Left renal cortex interstitium (tissue), 4 donors: ENCODE measurements at places on chromosomes 1 and 21.
A peak's percentile ranks its signal among the peaks of the same experiment; 100 is the strongest.

DNA sequence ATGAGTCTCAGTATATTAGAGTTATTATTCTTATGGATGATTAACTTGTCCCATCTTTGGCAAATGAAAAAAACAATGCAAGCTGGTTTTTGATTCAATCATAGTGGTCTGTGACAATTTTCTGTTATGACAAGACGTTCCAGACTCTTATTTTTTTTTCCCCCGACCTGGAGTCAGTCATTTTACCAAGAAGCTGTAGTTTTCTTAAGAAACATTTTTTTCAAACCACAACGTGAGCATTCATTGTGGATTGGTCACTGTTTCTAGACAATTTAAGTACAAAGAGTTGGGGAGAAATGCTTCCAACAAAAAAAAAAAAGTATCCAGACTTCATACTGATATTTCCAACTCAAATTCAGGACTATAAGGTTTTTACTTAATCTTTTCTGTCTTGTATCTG, 8.0 kb upstream of the ANGPTL3 start:
- DNase-seq: no peak

DNA sequence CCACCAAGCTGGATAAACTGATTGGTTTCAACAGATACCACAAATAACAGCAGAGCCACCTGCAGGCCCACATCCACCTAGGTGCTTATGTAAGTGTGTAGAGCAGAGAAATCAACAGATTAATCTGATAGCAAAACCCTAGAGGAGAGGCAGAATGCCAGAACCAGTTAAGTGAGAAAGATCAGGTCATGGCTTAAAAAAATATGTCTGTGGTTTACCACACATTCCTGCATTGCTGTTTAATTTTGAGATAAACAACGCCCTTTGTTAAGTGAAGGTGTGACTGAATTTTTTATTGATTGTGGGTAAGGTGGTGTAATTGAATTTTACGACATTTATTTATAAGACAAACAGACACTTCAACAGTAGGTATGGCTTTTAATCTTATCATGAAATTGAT, 21.2 kb downstream of the CRNN start:
- DNase-seq: no peak

DNA sequence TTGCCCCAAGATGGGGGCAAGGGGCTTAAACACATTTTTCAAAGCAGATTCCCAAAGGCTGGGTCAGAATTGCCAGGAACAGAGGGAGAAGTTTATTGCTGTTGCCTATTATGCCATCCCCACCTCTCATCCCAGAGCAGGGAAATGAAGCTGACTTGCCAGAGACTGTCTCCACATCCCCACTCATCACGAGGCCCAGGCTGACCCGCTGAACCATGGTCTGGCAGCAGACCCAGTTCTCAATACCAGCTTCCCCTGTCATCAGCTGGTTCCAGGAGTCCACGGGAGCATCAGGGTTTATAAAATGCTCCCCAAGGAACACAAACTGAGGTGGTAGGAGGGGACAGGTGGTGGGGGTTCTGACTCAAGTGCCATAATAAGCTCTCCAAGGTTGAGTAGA, 605.9 kb downstream of the NPHP4 start:
- no peak for DNase-seq

- DNase-seq: no peak
Measured at GRCh38 chr1:54601730-54602129, 21.6 kb downstream of the FAM151A start.

- no peak for DNase-seq
Measured at GRCh38 chr1:234127026-234127671, 222.7 kb downstream of the SLC35F3 start.

DNA sequence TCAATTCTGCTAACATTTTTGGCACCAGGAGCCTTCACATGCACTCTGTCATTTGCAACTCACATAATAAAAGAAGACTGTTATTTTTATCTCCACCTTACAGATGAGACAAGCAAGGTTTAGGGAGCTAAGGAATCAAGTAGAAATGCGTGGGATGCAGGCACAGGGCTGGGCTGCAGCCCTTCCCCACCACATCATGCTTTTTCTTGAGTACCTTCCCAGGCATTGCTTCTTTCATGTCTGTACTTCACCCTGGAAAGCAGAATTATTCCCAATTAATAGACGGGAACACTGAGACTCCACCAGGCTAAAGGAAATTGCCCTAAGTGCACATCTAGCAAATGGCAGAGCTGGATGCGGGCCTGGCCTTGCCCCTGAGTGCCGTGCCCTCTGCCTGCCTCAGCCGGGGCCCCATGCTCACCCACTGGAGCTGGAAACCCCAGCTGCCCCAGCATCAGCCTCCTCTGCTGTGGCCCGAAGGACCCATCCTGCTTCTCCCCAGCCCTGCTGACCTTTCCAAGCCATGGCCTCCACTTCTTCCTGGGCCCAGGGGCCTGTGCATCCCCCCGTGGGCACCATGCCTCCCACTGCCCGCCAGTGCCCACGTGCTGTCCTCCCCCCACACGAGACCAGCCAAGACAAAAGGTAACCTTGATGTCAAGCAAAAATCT, 257.5 kb downstream of the TOMM20 start:
- DNase-seq: no peak

DNA sequence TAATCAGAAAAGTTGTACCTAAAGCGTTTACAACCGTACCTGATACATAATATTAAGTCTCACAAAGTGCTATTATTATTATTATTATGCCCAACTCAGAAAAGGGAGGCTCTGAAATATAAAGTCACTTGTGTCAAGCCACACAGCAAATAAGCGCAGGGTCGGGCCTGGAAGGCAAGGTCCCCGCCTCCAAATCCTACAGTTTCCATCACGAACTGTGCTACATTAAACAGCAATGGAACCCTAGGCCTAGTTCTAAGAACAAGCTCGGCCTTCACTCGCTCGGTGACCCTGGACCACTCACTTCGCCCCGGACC, 549 bp downstream of the PARS2 start:
- no peak for DNase-seq

DNA sequence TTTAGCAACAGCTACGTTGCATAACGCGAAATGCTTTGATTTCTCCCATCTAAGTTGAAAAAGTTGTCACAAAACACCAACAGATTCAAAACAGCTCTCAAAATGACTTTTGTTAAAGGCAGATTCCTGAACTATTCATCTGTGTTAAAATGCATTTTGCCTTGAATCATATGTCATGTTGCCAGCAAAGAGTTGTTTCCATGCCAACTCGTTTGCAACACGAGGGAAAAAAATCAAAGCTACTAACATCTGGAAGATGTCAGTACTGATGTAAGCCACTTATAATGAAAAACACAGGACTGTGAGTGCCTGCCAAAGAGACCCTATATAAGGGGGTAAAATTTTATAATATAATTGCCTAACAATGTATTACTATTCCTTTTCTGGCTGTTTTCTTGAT, 182.7 kb upstream of the PTBP2 start:
- peak; percentile 41 for DNase-seq

- no peak for DNase-seq
Measured at GRCh38 chr1:12383786-12384185, 154.0 kb downstream of the VPS13D start.

- DNase-seq: no peak
Measured at GRCh38 chr1:50860256-50860655, 99.8 kb downstream of the FAF1 start.

- no peak for DNase-seq
Measured at GRCh38 chr1:35595684-35596083, 22.6 kb downstream of the TFAP2E start.

DNA sequence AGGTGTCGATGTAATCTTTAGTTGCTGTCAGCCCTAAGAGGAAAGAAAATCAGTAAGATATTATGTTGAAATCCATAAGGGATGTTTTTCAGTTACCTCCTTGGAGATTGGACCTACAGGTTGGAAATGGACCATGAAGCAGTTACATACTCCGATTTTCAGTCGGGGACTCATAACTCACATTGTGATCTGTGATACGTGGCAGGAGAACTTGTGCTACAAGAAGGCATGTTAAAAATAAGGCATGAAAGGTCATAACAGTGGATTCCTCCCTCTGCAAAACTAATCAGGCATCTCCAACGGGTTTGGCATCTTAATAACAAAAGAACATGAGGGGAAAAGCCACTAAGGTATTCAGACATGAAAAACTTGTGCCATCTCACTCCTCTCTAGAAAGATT, 111.2 kb upstream of the CACHD1 start:
- no peak for DNase-seq

DNA sequence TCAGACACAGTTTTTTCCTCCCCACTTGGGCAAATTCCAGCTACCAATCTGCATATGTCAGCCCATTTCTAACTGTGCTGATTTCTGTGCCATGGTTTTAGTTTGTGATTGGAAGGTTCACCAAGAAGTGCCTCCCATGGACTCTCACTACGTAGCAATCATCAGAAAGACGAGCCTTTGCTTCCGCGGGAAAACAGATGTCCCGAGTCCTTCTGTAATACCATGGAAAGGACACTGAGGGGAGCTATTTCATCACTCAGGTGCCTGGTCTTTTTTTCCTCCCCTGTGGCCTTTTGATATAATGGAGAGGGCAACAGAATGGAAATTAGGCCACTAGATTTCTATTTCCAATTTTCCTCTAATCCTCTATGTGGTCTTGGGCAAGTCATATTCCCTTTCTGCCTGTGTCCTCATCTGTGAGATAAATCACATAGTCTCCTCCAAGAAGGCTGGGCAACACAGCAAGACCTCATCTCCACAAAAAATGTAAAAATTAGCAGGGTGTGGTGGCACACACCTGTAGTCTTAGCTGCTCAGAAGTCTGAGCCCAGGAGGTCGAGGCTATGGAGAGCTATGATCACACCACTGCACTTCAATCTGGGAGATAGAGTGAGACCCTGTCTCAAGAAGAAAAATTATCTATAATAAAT, 24.8 kb downstream of the LEMD1 start:
- DNase-seq: no peak

- no peak for DNase-seq
Measured at GRCh38 chr21:42454786-42455185, 41.2 kb downstream of the RSPH1 start.

GRCh38 chr1:155175281-155175926, 1.8 kb downstream of the TRIM46 start:
- no peak for DNase-seq

DNA sequence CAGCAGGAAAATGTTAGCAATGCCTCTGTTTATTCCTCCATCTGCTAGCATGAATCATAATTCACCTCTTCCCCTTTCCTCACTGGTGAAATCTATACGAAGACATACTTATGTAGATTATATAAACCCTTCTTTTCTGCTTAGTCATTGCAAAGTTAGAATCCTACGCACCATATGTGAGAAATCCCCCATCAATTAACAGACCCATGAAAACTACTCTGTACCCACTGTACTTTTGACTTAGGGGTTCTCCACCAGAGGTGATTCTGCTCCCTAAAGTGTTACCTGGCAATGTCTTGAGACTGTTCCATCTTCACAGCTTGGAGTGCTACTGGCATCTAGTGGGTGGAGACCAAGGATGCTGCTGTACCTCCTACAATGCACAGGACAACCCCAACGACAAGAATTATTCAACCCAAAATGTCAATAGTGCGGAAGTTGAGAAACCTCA, 49.6 kb upstream of the KCTD3 start:
- DNase-seq: no peak

DNA sequence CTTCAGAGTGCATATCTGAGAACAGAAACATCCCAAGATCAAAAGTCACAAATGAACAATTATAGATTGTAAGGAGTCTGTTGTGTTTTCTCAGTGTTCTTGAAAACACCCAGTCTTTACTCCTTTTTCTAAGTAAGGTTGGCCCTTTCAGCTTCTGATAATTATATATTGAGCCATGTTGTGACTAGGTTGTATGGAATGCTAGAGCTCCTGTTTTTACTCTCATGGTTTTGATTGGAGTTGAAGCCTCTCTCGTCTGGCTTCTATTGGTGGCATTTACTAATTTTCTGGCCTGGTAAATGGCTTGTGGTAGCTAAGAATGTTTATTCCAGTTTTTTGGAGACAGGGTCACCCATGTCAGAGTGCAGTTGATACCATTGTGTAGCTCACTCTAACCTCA, 84.7 kb downstream of the NDUFS5 start:
- no peak for DNase-seq

- DNase-seq: no peak
Measured at GRCh38 chr1:240304466-240304865, 212.8 kb downstream of the FMN2 start.
